ENCODE measurements at places on chromosomes 6 and 20.

GRCh38 chr6:52394251-52394666 is 25.9 kb upstream of the EFHC1 start:
- DNase-seq, result peak; percentile 39

DNA sequence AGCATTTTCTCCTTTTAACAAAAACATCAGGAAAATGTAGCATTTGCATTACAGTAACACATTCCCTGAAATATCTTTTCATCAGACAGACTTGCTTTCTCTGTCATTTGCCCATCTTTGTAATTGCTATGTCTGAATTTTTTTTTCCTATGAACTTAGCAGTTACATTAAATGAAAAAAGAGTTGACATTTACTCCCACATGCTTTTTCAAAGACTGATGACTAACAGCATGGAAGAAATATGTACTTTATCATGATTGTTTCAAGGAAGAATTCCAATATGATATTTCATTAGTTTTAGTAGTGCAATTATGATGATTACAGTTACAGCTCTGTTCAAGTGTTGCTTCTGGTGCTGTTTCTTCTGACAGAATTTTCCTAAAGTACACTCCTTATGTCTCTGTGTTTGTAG is 864.5 kb upstream of the MAN1A1 start:
- DNase-seq, result no peak

DNA sequence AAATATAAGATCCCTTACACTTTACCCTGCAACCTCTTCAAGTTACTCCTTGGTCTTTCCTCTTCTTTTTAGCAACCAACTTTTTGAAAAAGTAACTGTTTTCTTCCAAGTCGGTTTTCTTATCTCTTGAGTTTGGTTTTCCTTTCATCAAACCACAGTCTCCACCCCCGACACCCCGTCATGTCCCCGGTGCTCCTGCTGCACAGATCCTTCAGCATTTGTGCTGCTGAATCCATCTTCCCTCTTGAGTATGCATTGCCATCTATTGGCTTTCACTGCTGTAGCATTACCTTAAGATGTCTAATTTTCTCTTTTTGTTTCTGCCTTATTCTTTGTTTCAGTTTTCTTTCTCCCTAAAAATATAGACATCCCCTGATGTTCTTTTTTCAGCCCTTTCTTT is 11.9 kb upstream of the TNFRSF21 start:
- DNase-seq, result no peak

DNA sequence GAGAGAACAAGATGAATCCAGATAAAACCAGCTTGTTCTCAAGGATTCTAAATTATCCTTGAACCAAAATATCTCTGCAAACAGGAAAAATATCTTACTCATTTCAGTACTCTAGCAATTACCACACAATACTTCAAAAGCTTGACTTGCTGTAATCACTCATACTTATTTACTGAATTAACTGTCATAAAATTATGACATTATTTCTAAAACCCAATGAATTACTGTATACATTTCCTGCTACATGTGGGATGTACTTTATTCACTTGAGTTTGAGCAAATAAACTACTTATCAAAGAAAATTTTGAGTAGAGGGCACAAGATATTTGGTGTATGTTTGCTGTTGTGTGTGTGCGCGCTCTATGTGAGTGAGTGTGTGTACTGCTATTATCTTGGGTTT is 9.7 kb downstream of the EIF2S2 start:
- DNase-seq, result no peak

DNA sequence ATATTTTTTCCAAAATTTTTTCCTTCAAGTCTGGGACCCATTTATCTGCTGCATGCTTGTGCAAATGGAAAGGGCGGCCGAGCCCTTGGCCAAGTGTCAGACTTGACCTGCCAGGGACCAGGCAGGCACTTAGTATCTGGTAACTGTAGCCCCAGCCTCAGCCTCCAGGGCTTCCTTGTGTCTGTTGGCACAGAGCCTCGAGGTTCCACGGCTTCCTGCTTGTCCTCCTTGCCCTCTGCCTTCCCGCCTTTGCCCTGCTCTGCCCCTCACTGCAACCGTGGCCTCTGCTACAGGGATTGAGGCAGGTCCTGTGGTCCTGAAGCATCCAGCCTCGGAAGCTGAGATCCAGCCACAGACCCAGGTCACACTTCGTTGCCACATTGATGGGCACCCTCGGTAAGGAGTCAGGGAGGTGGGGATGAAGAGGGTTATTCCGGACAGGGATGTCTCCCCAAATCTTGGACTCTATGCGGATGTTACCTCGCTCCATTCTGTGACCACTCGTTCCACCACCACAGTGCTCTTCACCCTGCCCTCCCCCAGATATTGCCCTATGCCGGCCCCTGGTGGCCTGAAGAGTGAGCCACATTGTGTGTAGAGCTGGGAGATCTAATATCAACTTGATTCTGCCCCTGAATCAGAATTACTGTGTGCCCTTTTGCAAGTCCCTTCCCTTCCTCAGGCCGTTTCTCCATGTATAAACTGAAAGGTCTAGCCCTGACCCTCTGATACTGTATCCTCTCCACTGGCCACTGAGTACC is 41.5 kb upstream of the SRF start:
- DNase-seq, result peak; percentile 10

DNA sequence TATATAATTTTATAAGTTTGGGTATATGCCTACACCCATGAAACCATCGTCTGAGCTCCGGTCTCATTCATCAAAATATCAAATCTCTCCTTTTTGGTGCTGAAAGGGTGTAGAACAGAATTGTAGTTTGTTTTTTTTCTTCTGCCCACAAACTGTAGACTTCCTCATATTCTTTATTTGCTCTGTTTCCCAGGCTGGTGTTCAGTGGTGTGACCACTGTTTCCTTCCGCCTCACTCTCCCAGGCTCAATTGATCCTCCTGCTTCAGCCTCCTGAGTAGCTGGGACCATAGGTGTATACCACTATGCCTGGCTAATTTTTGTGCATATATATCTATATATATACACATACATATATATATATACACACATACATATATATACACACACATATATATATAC is 139.6 kb upstream of the HCRTR2 start:
- no peak for DNase-seq
